EH (cell line): ENCODE measurements at places on chromosomes 4 and X.
A peak's percentile ranks its signal among the peaks of the same experiment; 100 is the strongest.

- DNase-seq: peak; percentile 60
Observed at GRCh38 chrX:135477576-135477975, 42.9 kb upstream of the INTS6L start.

- DNase-seq: no peak
Observed at GRCh38 chrX:22124098-22124497, 92.0 kb downstream of the PHEX start.

- no peak for DNase-seq
Observed at GRCh38 chrX:108696690-108697089, 39.7 kb downstream of the IRS4 start.

DNA sequence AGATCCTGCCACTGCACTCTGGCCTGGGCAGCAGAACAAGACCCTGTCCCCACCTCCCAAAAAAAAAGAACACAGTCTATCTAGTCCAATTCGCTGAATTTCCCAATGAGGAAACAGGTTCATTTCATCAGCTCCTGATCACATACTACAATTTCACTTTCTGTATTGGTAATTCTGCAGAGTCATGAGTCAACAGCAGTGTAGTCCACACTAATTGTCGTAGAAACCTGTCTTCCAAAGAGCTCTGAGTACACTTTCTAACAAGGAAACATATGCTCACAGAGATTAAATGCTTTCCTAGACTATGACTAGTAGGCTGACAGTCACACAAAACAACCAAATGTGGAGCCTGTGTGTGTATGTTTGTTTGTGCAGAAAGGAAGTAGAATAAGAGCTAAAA, 91.9 kb downstream of the GPC4 start:
- no peak for DNase-seq

DNA sequence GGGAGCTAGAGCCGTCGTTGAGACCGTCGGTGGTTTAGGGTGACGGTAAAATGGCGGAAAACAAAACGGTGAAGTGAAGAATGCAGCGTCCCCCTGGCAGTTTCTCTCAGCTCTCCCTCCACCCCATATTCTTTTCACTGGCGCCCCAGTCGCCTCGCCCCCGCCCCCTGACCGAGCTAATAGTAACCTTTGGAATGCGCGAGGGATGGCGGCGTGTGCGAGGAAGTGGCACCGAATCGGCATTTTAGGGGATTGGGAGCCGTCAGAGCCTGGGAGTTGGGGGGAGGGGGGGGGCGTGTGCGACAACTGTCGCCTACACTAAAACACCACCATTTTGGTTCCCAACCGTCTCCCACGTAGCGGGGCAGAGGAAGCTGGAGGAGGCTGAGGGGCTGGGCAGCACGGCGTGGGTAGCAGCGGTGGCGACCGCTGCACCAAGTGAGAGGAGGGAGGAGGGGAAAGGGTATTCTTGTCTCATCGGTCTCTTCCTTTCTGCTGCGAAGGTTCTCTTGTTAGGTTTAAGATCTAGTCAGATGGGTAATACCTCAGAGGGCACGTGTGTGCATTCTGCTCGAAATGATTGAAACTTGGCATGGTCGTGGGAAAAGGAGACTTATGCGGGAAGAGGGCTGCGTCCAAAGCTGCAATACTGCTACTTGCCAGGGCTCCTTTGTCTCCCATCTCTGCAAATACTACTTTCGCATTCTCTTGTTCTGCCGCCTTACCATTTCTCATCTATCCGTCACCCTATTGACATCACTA, 840 bp downstream of the ZNF711 start:
- DNase-seq: peak; percentile 15

- DNase-seq: no peak
Observed at GRCh38 chrX:123943488-123943887, 18.0 kb upstream of the STAG2 start.

- peak; percentile 18 for DNase-seq
Observed at GRCh38 chrX:85992811-85993229, 54.5 kb downstream of the CHM start.

DNA sequence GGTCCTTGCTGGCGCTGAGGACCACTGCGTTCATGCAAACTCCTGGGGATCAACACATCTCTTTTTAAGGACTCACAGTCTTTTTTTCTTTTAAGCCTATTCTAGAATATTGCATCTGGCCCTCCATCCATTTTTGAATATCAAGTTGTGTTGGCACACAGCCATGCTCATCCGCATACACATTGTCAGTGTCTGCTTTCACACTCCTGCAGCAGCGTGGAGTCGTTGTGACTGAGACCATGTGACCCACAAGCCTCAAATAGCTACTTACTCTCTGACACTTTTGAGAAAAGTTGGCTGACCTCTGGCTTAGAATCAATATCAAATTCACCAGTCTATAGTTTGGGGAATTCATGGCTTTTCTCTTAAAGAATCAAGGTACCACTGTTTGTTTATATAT, 191.8 kb upstream of the S100G start:
- no peak for DNase-seq

DNA sequence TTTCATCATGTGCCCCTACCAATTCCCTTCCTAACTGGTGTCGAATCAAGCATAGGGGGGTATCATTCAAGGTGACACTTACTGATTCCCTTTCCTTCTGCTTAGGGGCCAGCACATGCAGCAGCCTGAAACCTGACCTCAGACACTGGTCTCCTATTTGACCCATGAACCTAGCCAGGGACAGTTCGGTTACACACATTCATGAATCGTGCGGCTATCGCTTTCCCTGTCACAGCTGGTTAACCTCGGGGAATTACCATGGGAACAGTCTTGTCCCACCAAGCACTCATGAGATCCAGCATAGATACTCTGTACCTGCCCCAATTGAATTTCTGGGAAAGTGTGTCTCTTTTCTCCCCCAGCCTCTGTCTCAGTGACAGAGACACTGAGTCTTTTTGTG, 140.4 kb downstream of the ZNF674 start:
- DNase-seq: no peak

GRCh38 chrX:132463411-132463810, 25.4 kb downstream of the MBNL3 start:
- peak; percentile 8 for DNase-seq

GRCh38 chr4:124019749-124020549, 623.4 kb downstream of the SPRY1 start:
- peak; percentile 64 for DNase-seq

GRCh38 chrX:15242899-15243555, 26.9 kb downstream of the ASB9 start:
- DNase-seq: peak; percentile 53

DNA sequence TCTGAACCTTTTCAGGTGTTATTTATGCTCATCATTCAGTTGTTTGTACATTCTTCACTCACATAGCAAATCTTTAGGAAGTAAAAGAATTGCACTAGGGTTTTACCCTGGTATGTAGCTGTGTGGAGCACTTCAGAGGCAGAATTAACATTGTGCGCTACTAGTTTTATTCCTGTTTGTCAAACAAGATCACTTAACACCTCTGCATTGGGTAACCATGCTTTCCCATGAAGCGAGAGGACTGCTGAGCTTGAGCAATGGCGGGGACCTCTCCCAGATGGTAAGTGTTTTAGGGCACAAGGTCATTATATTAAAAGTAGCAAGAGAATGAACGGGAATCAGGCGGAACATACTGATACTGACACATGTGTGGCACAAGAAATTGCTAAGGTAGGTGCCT, 59.2 kb downstream of the SHROOM3 start:
- no peak for DNase-seq

- DNase-seq: no peak
Observed at GRCh38 chr4:165208221-165208652, 876 bp downstream of the KLHL2 start.

DNA sequence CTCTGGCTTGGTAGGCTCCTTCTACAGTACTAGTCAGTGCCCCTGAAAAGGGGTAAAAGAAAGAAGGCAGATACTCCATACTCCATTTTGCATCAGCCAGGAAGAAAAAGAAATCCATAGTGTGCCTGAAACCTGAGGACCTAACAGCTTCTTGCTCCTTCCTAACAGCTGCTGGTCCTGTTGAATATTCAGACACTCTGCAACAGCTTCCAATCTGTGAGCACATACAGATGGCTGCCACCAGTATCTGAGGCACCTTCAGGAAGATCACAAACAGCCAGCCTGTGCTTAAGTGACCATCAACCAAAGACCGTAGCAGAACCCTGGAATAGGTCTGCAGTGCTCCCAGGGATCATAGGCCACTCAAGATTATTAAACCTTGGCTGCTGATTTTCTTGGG, 4.3 kb downstream of the GIMD1 start:
- DNase-seq: no peak

DNA sequence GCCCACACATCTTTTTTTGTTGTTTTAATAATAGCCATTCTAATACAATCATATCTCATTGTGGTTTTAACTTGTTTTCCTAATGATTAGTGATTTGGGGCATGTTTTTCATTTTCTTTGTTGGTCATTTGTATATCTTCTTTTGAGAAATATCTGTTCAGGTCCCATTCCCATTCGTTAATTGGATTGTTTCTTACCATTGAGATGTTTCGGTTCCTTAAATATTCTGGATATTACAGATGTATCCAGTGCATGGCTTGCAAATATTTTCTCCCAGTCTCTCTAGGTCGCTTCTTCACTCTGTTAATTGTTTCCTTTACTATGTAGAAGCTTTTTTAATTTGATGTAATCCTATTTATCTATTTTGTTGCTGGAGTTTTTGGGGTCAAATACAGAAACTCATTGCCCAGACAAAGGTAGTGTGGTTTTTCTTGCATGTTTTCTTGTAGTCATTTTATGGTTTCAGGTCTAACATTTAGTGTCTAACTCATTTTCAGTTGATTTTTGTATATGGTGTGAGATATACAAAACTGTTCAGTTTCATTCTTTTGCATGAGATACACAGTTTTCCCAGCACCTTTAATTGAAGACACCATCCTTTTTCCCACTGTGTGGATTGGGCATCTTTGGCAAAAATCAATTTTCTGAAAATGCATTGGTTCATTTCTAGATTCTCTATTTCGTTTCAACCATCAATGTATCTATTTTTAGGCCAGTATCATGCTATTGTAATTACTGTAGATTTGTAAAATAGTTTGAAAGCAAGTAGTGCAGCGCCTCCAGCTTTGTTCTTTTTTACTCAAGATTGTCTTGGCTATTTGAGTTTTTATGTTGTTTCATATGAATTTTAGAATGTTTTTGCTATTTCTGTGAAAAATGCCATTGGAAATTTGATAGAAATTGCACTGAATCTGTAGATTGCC, 195.9 kb downstream of the SCFD2 start:
- DNase-seq: no peak

DNA sequence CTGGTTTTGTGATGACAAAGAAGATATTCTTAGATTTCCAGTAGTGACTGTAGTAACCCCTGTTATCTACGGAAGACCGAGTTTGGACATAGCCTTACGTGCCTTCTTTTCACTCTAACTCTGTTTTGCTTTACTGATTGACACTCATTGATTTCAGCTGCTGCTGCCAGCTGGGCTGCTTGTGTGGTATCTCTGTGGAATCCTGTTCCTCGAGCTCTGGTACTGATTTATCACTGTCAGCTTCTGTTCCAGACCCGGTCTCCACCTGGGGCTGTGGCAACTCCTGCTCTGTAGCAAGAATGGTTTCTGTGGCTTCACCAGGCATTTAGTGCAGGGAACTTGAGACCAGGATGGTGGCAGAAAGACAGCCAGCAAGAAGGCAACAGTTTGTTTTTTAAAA, 24.6 kb upstream of the LAP3 start:
- DNase-seq: no peak

DNA sequence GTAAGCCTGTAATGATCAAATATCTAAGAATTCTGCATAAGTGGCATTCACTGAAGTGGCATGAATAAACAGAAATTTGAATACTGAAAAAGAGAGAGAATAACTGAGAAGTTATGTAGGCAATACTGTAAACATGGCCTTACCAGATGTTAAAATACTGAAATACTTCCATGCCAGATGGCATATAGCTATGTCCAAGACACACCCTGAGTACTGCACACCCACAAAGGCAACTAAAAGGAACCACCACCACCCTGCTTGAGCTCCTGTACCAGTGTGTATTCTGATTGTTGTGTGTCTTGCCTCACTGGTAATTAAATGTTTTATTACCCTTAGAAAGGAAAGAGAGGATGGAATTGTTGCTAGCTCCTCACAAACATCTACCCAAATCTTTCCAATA, 192.1 kb downstream of the ADAMTS3 start:
- DNase-seq: peak; percentile 37

- DNase-seq: no peak
Observed at GRCh38 chr4:74437866-74438265, 7.1 kb upstream of the AREG start.

DNA sequence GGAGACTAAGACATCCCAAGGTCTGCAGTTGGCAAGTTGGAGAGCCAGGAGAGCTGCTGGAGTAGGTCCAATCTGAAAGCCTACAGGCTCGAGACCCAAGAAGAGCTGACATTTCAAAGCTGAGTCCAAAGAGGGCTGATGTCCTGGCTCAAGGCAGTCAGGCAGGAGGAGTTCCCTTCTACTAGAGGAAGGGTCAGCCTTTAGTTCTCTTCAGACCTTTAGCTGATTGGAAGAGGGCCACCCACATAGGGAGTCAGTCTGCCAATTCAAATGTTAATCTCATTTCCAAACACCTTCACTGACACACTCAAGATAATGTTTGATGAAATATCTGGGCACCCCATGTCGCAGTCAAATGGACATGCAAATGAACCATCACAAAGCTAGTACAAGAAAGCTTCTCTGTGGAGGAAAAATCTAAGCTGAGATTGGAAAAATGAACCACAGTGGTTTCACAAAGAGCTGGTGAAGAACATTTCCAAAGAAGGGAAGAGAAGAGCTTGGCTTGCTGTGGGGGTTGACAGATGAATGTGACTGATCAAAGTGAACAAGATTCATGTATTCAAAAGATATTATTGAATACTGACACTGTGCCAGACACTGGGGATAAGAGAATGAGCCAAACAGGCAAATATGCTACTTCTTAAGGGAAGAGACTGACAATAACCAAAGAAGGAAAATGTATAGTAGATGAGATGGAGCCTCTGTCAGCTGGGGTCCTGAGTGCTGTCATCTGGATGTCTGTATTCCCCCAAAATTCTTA, 61.2 kb downstream of the STK32B start:
- peak; percentile 29 for DNase-seq

DNA sequence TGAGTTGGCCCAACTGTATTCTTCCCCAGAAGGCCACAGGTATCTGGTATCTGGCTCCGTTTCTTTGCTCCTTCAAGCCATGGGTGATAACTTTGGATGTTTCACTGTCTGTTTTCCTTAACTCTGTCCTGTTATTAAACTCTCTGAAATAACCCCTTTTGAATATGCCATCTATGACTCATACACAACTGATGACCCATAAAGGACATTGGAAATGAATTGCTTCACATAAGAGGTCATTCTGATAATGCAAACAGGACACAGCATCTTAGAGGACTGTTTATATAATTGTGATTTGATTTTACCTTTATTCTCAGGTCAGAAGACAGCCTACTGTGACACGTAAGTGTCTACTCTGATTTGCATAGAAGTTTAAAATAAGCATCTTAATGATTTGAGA, 227.7 kb downstream of the VEGFC start:
- DNase-seq: peak; percentile 26

DNA sequence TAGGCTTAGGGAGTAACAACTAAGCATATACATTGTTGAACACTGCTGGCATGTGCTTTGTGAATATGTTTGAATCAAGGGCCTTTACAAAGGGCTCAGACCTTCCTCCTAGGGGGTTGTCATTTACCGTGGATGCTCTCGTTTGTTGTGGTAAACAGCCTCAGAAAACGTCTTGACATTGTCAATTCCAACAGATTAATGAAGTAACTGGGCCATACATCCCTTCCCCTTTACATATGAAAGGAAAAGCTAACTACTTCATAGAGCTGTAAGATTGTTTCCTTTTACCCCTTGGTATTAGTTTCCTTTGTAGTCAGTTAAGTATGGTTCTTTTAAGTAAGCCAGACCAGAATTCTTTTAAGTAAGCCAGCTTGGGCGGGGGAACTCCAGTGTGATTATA, 42.9 kb downstream of the FAT4 start:
- no peak for DNase-seq

- no peak for DNase-seq
Observed at GRCh38 chr4:165055601-165056000, 1.9 kb downstream of the TRIM75 start.
